ENCODE measurements at places on chromosomes 6 and 20.

DNA sequence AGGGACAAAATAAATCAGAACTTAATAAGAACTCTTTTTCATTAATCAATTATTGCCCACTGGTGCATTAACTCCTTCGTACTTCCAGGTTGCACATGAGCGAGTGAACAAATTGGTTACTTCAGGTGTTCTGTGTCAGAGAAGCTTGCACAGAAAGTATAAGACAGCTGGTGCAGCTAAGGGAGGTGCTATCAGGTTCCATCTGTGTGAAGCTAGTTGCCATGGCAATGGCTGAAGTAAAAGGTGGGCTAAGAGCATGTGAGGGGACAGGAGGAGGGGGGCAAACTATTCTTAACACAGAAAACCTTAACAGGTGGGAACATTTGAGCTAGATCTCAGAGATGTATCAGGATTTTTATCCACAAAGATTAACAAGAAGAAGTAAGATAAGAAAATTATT, 81.6 kb downstream of the MANEA start:
- no peak for DNase-seq

GRCh38 chr6:27312146-27312949, at the start of gene POM121L2:
Gene POM121L2 (minus strand): TSS chr6:27312273. CDS start chr6:27312170, 103 bp downstream.
- DNase-seq = no peak

- DNase-seq = no peak
Measured at GRCh38 chr20:37407019-37407566, 61.2 kb downstream of the SRC start.

DNA sequence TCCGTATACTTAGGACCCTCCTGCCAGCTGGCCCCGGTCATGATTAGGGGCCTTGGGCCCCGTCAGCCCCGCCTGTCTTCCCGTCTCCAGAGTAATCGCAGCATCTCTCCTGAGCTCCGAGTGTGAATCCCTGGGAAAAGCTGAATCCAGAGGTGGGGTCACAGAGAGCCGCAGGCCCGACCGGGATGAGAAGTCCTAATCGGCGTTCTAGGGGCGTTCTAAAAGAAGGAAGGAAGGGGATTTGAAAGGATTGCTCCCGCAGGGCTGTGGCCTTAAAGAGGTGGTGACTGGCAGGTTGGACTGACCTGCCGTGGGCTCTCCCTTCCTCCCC, 371 bp downstream of the HMGN4 start:
- DNase-seq = no peak

- no peak for DNase-seq
Measured at GRCh38 chr6:35796236-35796635, 887 bp downstream of the CLPS start.

- DNase-seq = no peak
Measured at GRCh38 chr6:139062932-139063646, 34.5 kb downstream of the ABRACL start.

Measured in cortex of kidney (tissue), 1 donor.